ENCODE measurements at places on chromosomes 3 and 15. TPM values are rescaled to one million over a fixed set of nuclear protein-coding genes. Genes with fewer than 3 reads are reported as not detected.

SEMA3G gene
- total RNA-seq = 0.13 TPM

FILIP1L gene
- total RNA-seq = 1.5 TPM

SAXO2 gene
- total RNA-seq = 1.6 TPM

GUCA1C gene
- total RNA-seq = not detected

SH2D7 gene
- total RNA-seq = 0.29 TPM

KIF9 gene
- total RNA-seq = 8.3 TPM

ALPK3 gene
- total RNA-seq = 0.18 TPM

TUBGCP5 gene
- 27.3 TPM for total RNA-seq

SOX2 gene
- total RNA-seq = not detected

CCDC71 gene
- total RNA-seq = 21.8 TPM

GOLGA6A gene
- total RNA-seq = not detected

ADAM10 gene
- total RNA-seq = 133 TPM

SPESP1 gene
- total RNA-seq = not detected

DNA sequence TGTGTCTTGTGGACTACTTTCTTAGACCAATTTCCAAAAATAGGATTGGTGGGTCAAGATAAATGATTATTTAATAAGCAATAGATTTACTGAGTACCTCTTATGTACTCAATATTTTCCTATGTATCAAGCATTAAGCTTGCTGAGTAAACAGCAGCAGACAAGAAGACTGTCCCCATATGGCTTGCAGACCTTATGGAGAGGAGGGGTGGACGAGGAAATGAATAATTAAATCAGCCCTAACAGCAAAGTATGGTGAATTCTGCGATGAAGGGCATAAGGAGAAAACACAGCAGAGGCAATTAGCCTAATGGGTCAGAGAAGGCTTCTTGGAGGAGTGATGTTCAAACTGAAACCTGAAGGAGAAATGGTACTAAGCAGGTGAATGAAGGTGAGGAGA is 45.1 kb downstream of the ACP3 start:
- no peak for DNase-seq

DNA sequence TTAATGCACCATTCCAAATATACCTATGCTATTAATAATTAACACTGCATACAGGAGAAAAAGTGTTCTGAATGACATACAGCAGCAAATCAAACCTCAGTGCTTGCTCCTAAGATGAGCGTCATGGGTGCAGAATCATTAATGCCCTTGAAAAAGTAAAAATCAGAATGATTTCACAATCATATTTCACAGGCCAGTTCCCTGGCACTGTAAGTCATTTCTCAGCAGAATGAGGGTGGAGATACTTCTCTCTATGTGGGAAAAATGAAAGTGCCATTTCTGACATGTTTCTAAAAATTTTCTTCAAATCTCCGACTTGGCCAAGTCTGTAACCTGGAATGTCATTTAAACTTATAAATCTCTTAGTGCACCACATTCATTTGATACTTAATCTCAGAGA is 549.8 kb upstream of the AGTR1 start:
- no peak for DNase-seq

- DNase-seq = no peak
Measured at GRCh38 chr3:187022403-187023029, 92.2 kb downstream of the ST6GAL1 start.

DNA sequence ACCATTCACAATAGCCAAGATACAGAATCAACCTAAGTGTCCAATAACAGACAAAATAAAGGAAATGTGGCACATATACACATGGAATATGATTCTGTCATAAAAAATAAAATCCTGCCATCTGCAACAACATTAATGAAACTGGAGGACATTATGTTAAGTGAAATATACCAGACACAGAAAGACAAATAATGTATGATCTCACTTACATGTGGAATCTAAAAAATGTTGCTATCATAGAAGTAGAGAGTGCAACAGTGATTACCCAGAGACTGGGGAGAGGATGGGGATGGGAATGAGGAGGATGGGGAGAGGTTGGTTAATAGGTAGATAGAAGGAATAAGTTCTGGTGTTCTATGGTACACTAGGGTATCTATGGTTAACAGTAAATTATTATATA is 28.7 kb downstream of the MRPL3 start:
- no peak for DNase-seq

- no peak for DNase-seq
Measured at GRCh38 chr3:35971686-35972085, 332.4 kb downstream of the ARPP21 start.

- DNase-seq = no peak
Measured at GRCh38 chr3:135513106-135514059, 452.1 kb upstream of the PPP2R3A start.

- peak; percentile 51 for DNase-seq
Measured at GRCh38 chr3:184133840-184134745, 1.1 kb upstream of the EIF2B5 start.

DNA sequence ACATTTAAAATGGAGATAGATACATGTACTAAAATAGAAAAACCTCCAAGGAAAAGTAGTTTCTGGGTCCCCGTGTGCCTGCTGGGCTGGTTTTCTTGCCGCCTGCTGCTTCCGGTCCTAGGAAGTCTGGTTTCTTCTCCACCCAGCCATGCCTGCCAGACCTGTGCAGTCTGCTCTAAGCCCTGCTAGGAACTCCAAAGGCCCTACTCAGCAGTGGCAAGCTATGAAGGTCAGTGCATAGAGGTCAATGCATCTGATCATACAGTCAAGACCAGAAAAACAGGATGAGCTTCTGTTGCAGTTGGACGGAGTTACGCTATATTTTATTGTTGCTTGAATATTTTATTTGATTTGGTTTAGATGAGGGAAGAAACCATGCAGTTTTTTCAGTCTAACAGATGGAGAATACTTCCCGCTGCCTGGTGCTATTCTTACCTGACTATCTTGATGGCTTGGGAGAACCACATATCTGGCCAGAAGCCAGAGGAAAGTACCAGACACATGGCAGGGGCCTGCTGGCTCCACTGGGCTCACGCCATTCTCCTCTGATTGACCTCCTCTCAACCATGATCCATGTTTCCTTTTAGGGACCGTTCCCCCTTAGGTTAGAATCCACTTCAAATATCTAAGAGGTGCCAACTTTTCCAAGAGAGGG is 226.8 kb upstream of the ST8SIA2 start:
- DNase-seq = no peak

GRCh38 chr3:112379020-112379690 is 46.2 kb downstream of the CD200 start:
- no peak for DNase-seq

- no peak for DNase-seq
Measured at GRCh38 chr3:66442254-66443117, 58.3 kb downstream of the LRIG1 start.

DNA sequence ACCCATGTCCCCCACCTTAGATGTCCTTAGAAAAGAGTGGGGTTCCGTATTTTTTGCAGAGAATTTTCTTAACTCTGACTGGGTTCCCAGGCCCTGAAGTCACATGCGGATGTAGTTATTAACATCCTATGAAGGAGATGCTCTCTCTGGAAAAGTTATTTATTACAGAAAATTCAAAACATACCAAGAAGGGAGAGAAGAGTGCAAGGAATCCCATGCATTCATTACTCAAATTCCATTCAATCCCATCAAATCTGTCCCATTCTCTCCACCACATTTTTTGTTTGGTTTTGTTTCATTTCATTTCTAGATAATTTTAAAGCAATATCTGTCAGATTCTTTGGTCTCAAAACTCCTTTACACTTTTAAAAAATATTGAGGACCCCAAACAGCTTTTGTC is 34.3 kb upstream of the ANKRD34C start:
- DNase-seq = no peak

- DNase-seq = no peak
Measured at GRCh38 chr15:80800067-80800466, 20.9 kb downstream of the CEMIP start.

- no peak for DNase-seq
Measured at GRCh38 chr3:134965865-134966481, 170.9 kb downstream of the EPHB1 start.

- DNase-seq = no peak
Measured at GRCh38 chr3:64460877-64461276, 226.9 kb downstream of the ADAMTS9 start.

- DNase-seq = peak; percentile 56
Measured at GRCh38 chr3:124217542-124217941, 225.6 kb upstream of the ROPN1 start.

- DNase-seq = no peak
Measured at GRCh38 chr3:110126065-110126464, 788.7 kb upstream of the DPPA4 start.

GRCh38 chr3:51720292-51721061 is 13.6 kb downstream of the GRM2 start:
- no peak for DNase-seq

GRCh38 chr3:158430968-158431367 is 140.0 kb upstream of the MLF1 start:
- DNase-seq = no peak

GRCh38 chr15:73568564-73569280 is 64.5 kb downstream of the NPTN start:
- DNase-seq = no peak

GRCh38 chr3:25294169-25294805 is 133.8 kb upstream of the RARB start:
- DNase-seq = no peak
